Sigmoid colon (tissue), 7 donors: ENCODE measurements at places on chromosomes 6 and 20. TPM values are rescaled to one million over a fixed set of nuclear protein-coding genes. Genes with fewer than 3 reads are reported as not detected.

Gene GRM4
- 0.14 TPM for total RNA-seq

Gene OGFR
- 61.5 TPM for total RNA-seq

Gene SHLD1
- total RNA-seq = 3.6 TPM

- DNase-seq = no peak
Observed at GRCh38 chr6:10850728-10851127, 12.4 kb upstream of the MAK start.

DNA sequence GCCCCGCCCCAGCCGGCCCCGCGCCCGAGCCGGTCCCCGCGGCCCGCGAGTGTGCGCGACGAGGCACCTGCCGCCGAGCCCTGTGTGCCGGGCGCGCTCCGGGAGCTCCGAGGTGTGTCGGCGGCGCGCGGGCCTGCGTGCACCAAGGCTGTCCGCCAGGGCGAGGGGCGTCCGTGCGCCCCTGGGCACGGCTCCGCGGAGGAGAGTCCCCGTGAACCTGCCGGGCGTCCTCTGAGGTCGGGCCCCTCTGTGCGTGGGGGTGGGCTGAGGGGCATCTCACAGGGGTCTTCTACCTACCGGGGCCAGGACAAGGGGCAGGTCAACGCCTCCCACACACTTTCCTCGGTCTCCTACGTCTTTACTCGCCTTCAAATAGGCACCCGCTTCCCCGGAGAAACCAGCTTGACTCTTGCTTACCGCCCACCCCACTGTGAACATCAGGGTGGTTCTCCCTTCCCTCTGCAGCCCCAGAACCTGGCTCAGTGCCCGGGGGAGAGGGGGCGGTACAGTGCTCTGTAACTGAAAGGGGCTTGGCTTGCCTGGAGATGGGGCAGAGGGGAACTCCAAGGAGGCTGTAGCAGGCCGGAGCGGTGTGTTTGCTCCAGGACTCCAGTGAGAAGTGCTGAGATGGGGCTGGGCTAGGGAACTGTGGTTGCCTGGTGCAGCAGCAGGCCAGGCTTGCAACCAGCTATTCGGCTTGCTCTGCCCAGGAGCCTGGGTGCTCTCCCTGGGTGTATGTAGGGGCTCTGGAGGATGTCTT, at the start of gene SAMD10:
SAMD10 (minus strand) TSS at position 86 of the 760 bp plus-strand sequence. CDS start 175 bp downstream, outside the sequence.
- DNase-seq = no peak
